ENCODE measurements at places on chromosomes 7 and 10.

DNA sequence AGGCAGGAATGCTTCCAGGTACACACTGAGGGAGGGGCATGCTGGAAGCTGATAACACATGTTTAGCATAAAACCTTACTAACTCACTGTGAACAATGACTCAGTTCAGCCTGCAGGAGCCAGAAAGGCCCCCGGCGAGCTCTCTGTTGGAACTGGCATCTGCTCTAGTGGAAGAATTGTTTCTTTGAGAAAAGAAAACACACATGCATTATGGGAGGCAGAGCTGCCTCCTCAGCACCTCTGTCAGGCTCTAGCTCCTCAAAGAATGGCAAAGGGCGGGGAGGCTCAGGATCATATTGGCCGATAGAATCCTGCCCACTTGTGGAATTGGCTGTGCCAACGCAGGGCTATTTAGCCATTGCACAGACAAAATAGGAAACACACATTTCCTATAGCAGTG is 338.3 kb downstream of the CXCL12 start:
- DNase-seq = no peak

DNA sequence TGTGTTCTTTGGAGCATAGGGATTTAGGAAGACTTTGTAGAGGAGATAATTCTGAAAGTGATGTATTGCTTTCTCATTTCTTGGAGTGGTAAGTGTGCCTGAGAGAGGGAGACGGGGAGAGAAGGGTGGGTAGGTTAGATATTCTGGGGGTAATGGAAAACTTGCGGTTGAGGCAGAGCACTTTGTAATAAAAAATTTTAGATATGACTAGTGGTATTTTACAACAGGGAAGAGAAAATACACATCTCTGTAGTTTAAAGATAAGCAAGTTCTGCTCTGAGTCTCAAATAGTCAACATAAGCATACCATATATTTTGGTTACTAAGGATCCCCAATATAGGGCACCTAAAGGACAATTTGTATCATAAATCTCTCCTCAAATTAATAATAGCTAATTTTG is 6.6 kb downstream of the VPS50 start:
- no peak for DNase-seq

DNA sequence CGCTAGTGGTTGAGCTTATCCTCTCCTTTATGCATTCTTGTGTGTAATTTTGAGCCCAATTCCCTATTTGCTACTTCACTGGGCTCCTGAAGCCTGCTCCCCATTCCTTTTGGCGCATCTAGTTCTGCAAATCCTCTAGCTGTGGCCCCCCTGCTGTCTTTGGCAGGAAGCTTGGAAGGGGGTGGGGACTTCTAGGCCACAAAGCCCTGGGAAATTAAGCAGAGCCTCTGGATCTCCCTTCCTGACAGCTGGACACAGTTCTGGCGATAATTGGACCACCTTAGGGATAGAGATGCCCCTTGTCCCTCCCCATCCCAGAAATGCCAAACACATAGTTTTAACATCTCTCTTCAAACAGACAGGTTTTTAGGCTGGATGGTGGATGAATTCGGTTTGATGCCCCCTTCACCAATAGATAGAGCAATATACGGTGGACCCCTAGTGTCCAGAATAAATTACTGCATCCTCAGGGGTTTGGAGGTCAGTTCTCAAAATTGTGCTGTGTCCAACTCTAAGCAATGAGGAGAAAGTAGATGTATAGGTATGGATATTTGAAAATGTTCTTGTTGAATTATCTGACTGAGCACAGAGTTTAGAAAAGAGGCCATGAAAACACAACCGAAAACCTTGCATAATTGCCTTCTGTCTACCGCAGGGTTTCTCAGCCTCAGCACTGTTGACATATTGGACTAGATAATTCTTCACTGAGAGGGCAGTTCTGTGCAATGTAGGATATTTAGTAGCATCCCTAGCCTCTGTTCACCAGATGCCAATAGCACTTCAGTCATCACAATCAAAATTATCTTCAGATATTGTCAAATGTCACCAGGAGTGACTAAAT is 75.5 kb downstream of the PAPSS2 start:
- DNase-seq = no peak

DNA sequence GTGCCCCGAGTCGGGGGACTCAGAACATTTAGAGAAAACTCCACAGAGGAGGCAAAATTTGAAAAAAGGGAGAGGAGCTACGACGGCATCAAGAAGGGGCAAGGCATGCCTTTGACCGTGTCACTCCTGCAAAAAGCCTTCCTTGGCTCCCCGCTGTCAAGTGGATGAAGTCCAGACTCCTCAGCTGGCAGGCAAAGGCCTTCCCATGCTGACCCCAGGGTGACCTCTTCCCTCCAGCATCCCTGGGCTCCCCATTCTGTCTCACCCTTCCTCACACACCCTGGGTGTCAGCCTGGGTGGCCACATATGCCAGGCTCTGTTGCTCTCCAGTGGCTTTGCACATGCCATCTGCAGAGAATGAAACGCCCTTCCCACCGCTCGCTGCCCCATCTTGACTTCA is 88.4 kb upstream of the ZMIZ1 start:
- no peak for DNase-seq

DNA sequence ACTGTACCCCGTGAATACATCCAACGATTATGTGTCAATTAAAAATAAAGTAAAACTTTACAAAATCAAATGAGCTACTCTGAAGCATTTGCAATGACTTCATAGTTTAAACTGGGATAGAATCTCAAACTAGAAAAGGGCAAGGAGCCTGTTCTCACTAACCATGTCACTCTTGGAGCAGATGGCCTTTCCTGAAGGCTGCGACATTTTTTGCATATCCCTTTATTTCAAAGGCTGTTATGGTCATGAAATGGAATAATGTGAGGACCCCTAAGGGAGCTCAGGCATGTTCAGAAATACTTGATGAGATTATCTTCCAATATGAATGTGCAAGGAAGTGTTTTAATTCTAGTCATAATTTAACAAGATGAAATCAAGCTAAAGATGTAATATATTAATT is 679.4 kb downstream of the NRG3 start:
- no peak for DNase-seq

- no peak for DNase-seq
Observed at GRCh38 chr7:70040970-70041766, 442.9 kb downstream of the AUTS2 start.

DNA sequence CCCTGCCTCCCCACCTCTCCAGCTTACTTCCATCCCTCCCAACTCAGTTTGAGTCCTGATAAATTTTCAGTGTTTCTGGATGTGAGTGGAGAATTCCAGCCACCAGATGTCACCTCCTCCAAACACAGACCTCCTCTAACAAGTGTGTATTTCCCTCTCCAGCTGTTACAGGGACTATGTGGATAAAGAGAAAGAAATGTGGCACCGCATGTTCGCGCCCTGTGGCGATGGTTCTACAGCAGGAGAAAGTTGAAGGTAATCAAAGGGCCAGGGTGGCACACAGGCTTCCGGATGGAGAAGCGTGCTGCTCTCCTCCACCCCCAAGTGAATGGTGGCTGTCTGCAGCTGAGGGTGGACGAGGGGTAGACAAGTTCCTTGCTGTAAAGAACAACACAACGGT is 14.7 kb downstream of the FKBP6 start:
- DNase-seq = no peak

DNA sequence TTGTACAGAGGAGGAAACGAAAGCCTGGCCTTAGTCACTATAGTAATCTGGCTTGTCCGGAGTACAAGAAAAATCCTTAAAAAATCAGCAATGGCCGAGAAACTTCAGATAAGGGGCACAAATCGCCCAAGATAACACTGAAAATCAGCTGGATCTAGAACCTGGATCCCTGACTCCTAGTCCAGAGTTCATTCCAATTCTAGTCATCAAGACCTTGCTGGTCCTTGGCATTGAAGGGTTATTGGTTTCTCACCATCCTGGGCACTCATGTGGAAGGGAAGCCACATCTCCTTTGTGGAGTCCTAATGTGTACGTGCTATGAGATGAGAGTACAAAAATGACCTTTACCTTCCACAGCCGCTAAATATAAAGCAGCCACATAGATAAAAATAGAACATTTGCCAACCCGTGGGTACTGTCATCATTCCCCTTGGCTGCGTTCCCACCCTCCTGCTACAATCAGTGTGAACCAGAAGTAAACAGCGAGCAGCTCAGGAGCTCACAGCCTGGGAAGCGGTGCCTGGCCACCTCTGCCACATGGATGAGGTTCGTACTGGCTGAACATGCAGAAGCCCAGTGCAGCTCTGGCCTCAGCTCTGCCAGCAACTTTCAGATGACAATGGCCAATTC is 116.0 kb upstream of the PDLIM1 start:
- DNase-seq = no peak

- DNase-seq = no peak
Observed at GRCh38 chr10:61486738-61487396, 33.7 kb upstream of the TMEM26 start.

GRCh38 chr7:42192851-42193461 is 44.1 kb downstream of the GLI3 start:
- DNase-seq = no peak

- DNase-seq = no peak
Observed at GRCh38 chr10:17504547-17505245, 50.3 kb upstream of the ST8SIA6 start.

DNA sequence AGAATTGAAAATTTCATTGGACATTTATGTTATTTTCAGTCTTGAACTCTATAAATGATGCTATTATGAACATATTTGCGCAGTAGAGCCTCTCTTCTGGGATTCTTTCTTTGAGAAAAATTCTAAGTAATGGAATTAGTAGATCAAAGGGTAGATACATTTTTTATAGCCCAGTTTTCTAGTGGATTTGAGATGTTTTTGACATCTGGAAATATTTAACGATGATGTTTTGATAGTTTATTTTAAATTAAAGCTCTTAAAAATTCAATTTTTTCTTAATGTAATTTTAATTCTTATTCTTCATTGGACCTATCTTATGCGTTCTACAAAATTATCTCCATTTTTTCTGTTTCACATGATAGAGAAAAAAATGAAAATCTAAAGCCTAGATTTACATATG is 103.0 kb downstream of the ADAM22 start:
- no peak for DNase-seq

DNA sequence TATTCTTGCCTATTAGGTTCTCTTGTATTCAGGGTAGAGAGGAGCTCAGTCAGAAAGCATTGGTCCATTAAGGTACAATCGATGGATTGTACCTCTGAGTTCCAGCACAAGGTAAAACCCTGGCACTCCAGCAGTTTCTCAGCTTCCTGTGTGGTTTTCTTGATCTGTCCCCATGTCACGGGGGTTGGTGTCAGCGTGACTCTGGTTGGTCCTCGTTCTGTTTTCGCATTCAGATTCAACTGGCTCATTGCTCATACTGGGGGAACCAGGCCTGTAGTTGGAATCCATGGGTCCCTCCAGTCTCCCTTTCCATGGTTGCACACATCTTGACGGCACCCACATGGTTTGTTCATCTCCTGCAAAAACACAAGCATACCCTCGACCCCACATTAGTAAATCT is 32.7 kb upstream of the RASGEF1A start:
- peak; percentile 38 for DNase-seq

DNA sequence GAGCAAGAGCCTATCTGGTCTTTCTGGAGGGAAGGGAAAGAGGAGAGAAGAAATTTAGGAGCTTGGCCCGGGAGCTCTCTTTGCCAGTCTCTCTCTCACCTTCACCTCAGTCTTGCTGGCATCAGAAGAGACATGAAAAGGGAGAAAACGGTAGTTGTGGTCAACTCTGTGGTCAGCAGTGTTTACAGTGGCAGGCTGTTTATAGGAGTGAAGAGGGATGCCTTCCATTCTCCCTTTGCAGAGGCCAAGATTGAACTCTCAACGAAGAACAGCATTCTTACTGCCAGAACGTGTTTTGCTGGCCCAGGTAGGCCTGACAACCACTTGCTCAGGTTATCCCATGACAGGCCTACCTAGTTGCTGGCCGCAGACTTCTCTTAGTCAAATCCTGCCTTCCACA is 133.3 kb downstream of the CCDC3 start:
- no peak for DNase-seq

DNA sequence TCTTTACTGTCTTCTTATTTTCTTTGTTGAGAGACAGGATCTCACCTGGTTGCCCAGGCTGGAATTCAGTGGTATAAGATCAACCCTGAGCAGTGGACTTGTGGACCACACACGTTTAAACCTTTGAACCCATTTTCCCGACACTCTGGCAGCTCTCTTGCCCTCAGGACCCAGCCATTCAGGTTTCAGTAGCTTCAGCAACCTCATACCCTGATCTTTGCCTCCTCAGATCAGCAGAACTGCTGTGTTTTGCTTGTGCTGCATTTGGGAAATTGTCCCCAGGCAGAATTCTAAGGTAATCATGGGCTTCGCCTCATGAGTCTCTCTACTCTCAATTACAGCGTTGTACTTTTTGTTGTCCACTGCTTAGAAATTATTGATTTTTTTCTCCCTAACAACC is 317.6 kb upstream of the KIAA1217 start:
- DNase-seq = no peak

- DNase-seq = peak; percentile 70
Observed at GRCh38 chr10:90857635-90858460, at the start of gene HTR7. Gene HTR7, minus strand, starts transcription at chr10:90858039. Its CDS starts 368 bp downstream, at chr10:90857671.

DNA sequence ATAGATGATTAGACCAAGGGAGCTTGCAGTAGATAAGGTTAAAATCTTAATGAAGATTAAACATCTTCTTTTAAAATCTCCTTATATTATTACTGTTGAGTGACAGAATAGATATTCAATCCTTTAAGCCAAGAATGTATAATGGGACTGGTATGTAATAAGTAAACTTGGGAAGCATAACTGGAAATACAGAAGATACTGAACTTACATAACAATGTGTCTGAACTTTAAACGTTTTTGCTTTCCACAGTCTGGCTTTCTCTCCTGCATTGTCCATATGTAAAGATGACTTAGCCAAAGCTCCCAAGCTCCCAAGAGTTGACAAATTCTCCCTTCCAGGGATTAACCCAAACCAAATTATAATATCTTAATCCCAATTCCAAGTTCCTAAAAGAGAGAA is 129.8 kb downstream of the KCND2 start:
- DNase-seq = no peak

DNA sequence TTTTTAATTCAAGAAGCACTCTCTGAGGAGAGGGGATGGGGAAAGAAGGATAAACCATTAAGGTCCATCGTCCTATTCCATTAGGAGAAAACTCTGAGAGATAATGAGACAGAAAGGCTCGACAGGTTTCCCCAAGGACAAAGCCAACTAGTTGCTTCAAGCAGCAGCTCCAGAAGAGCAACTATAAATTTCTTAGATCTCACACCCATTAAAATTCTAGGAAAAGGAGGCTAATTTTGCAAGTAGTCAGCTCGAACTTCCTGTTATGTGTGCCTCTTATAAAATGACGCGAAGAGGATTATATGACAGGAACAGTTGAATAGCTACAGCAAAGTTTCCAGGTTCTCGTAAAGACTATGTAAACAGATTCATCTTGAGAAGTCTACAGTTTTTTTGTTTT is 52.0 kb upstream of the ST8SIA6 start:
- DNase-seq = no peak

- no peak for DNase-seq
Observed at GRCh38 chr7:106795877-106796231, 69.2 kb upstream of the PIK3CG start.

DNA sequence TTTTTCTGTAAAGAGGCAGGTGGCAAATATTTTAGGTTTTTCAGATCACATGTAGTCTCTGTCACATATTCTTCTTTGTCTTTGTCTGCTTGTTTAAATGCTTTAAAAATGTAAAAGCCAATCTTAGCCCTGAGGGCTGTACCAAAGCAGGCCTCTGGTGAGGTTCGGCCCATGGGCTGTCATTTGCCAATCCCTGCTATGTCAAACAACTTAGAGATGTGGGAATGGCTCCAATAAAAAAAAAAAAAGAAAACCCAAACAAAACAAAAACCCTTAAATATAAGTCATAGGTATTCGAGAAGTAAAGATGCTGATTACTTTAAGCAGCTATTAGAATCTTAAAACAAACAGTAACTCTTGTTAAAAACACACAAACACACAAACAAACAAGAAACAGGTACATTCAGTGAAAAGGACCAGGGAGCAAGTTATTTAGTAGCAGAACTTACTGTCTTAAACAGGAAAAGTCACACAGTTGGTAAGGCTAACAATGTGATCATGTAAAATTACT is 61.4 kb upstream of the NAMPT start:
- no peak for DNase-seq
